OCI-M1 (cell line): ENCODE measurements at places on chromosomes 5 and 9.

DNA sequence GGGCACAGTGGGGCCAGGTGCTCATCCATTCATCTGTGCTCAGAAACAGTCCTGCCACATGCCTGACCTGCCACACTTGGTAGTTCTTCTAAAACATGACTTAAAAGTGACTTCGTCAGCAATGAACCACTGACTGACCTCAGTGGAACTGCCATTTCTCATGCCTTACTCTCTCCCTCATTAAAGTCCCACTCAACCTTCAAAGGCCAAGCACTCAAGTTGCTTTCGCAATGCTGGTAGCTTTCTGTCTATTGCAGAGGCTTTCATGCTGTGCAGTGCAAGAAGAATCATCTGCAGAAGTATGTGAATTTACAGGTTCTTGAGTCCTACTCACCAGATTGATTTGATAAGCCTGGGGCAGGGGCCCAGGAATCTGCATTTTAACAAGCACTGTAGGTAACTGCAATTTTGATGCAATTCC lies 23.9 kb downstream of the B4GALT1 start:
- no peak for DNase-seq

- DNase-seq: no peak
Observed at GRCh38 chr5:125152461-125153189, 406.2 kb upstream of the ZNF608 start.

DNA sequence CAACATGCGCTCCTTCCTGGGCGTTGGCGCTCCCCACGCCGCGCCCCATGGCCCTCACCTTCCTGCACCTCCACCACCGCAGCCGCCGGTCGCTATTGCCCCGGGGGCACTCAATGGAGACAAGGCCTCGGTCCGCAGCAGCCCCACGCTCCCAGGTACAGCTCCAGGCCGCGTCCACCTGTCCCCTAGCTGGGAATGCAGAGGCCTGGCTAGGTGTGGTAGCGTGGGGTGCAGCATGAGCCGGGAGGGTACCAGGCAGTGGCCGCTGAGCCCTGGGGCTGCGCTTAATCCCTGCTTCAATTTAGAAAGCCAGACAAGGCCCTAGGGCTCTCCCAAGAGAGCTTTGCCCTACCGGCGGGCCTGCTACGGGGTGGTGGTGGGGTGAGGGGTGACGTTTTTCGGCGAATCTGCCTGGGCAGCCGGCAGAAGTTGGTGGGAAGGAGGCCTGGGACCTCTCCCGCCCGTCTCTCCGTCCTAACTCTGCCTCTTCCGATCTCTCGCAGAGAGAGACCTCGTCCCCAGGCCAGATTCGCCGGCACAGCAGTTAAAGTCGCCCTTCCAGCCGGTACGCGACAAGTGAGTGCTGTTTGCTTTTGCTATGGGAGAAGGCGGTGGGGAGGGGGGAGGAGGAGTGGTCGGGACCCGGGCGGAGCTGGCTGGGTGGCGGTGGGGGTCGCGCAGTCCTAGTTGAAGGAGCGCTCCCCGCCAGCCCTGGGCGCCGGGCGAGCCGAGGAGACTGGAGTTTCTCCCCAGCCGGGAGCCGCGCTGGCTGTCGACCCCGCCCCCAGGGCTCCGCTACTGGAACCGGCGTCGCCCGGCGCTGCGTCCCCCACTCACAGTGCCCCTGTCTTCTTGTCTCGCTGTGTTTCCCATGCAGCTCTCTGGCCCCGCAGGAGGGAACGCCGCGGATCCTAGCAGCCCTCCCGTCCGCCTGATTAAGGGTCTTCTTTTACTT lies 4.8 kb downstream of the IRX1 start:
- no peak for DNase-seq

- DNase-seq: no peak
Observed at GRCh38 chr9:98176391-98177259, 15.8 kb downstream of the CORO2A start.

DNA sequence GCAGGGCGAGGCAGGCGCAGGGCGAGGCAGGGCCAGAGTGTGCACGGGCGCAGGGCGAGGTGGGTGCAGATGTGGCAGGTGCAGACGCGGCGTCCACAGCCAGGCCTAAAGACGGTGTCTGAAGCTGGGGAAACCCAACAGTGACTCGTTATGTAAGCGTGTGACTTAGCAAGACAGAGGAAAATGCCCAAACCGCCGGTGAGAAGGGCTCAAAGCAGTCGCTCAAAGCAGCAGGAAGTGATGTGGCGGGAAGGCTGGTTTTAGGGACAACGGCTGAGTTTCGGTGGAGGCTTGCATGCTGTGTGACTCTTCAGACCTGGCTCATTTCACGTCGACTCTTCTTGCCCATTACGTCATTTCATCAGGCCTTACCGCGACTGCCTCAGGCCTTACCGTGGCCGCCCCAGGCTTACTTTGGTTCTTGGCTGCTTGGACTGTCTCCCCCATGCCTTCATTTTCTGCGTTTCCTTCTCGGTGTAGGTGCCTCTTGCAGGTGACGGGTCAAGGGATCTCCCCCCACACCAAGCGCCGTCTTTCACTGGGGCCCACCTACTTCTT lies 50.5 kb upstream of the EXOC3 start:
- no peak for DNase-seq
